Immature natural killer cell (primary cell): ENCODE measurements at places on chromosomes 7 and 10.

DNA sequence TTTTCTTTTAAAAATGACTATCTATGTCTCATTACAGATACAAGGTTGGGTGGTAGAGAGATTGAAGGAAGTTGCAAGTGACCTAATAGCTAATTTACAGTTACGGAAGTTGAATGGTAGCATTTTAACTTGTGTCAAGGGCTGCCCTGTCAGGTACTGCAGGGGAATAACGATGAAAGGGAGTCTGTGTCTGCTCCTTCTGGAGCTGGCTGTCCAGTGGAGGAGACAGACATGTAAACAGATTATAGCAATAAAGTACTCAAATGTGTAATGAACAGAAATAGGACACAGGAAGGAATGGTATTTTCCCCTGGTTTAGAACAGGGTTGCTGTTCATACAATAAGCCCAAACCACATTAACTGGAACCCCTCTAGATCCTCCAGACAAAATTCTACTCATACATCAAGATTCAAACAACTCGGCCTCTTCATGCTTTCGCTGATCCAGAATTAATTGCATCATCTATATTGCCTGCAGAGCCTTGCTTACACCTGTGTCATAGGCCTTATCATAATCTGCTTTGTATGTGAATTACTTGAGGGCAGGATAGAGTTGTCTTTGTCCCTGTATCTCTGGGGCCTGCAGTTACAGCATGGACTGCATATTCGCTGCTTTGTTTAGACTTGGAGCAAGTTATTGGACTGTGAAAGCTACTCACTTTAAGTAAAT is 42.8 kb downstream of the AUTS2 start:
- DNase-seq, result no peak

DNA sequence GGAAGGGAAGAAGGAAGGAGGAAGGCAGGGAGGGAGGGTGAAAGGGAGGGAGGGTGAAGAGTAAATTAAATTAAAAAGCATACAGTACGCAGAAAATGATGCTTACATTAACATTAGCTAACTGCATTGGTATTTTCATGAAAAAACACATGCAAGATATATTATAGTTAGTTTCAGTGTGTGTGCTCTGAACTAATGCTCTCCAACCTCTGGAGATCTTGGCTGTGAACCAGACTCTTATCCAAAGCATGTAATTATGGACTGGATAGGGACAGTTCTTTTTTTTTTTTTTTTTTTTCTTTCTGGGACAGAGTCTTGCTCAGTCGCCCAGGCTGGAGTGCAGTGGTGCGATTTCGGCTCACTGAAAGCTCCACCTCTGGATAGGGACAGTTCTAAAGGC is 357.0 kb downstream of the FRMD4A start:
- no peak for DNase-seq

GRCh38 chr7:111089822-111090426 is 1.0 kb upstream of the LRRN3 start:
- DNase-seq, result peak; percentile 10

GRCh38 chr10:116147147-116147905 is 125.7 kb downstream of the GFRA1 start:
- no peak for DNase-seq

DNA sequence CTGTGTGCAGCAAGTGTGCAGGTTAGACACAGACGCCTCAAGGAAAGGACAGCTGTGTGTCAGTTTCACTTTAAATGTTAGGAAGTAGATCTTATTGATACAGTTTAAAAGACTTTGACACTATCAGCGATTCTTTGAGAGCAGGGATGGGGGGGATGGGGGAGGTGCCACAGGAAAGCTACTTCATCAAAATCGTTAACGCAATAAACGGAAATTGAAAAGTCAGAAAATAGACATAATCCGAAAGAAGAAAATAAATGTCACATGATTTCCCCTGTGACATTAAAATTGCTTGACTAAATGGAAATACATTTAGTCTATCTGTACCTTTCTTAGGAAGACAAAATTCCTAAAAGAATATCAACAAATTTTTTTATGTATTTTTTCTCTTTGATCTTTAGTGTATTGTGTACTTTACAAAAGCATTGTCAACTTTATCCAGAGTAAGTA is 476 bp upstream of the ZNF33B start:
- DNase-seq, result no peak

GRCh38 chr10:66234872-66235271 is 691.0 kb upstream of the LRRTM3 start:
- no peak for DNase-seq

DNA sequence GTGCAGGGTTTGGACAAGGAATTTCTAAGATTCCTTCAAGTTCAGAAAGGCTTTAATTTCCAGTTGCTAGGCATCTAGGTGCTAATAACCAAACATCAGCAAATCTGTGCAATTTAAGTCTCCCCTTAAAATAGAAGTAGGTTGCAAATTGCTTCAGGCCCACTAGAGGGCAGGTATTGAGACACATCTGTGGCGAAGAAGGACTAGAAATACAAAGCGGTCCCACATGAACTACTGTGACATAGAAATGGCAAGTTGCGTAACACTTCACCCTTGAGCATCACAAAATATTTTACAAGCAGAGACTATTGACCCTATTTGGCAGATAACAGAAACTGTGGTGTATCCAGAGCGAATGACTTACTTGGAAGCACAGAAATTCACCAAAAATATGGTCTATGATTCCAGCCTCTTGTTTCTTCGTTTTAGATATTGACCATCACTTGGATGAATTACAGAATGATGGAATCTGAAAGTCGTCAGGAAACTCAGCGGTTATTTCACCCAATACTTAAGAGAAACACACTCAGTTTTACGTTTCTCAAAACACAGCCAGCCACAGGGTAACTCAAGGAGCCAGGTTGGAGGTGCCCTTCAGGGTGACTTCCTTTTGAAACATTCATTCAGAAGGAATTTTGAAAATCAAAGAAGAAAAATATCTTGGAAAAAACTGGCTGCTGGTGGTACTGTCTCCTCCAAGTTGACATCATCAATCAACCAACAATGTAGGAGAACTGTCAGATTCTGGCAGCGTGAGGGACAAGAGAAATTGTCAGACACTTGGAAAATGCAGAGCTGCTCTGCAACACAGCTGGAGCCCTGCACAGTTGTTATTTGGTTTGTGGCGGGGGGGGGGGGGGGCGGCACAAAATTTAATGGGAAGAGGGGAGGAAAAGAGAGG is 256.3 kb upstream of the MINDY3 start:
- DNase-seq, result peak; percentile 5
